Activated B cell treated with CpG ODN at 0.5 μM for 24 hours (primary cell): ENCODE measurements at places on chromosomes 6 and 20.

GRCh38 chr6:44011350-44011920 lies 115.8 kb downstream of the MRPL14 start:
- no peak for DNase-seq

DNA sequence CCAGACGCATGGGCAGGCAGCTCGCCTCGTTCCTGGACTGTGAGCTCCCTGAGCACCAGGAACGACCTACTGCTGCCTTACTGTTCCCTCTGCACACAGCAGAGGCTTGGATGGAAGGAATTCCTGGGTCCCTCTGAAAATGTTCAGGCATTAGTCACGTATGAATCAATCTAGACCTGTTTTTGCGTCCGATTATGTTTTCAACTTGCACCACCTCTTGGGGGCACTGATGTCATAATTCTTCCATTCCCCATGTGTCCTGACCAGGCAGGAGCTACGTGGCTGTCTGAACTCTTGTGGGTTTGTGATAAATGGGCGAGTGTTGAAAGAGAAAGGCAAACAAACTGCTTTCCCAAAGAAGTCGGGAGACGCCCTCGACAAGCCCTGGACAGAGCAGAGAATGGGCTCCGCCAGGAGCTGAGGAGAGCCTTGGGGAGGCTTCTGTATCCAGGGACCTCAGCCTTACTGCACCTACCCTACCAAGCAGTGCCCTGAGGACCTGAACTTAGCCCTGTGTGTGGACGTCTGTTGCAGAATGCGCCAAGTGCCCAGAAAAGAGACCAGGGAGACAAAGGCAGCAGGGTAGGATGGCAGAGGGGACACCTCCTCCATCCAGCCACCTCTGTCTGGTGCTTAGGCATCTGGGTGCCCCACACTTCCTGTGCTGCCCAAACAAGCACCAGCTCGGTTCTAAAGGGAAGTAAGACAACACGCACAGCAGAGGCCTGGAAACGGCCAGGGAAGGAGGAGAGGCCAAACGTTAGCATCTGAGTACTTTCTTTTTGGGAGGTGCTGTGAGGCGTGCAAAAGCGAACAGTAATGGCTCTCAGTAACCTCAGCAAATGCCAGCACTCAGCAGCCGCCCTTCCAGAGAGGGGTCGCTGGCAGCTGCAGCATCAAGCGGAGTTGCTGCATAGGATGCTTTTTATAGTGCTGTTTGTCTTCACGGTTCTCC lies 124.2 kb downstream of the LY86 start:
- DNase-seq, result no peak

- DNase-seq, result no peak
These were observed 27.1 kb upstream of the BEND6 start for GRCh38 chr6:56927538-56928453.

- DNase-seq, result no peak
These were observed 22.0 kb upstream of the MAS1L start for GRCh38 chr6:29509711-29510110.

- no peak for DNase-seq
These were observed 22.7 kb upstream of the ZNF184 start for GRCh38 chr6:27495386-27496135.

- DNase-seq, result no peak
These were observed 25.3 kb upstream of the ZNFX1 start for GRCh38 chr20:49303065-49303552.

DNA sequence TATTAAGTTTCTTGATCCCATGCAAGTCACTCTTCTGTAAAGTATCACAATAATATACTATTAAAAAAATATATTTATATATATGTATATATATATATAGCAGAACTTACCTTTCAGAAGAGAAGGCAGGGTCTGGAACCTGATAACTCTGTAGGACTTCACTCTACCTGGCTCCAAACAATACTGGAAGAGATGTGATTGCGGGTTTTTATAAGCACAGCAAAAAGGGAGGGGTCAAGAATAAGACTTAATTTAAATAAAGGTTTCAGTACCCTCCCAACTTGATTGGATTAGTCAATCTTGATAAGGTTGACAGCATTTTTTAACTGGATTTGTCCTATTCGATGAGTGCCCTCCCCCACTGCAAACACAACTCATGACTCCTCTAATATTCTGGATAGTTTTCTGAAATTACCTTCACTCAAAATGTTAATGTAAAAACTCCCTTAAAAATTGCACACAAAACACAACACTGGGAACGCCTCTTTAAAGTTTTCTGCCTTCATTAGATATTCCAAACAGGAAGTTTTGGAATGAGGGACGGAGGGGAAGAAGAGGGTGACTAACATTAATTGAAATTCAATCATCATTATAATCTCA lies 4.0 kb upstream of the ZNF217 start:
- DNase-seq, result no peak

GRCh38 chr6:149729824-149730223 lies 11.9 kb upstream of the LATS1 start:
- no peak for DNase-seq

- DNase-seq, result no peak
These were observed 49.7 kb downstream of the PSMB1 start for GRCh38 chr6:170503414-170503761.

- DNase-seq, result no peak
These were observed 78.2 kb upstream of the TBX18 start for GRCh38 chr6:84842525-84843166.

- DNase-seq, result no peak
These were observed 27.0 kb upstream of the SLA2 start for GRCh38 chr20:36672991-36673390.

GRCh38 chr6:53896196-53896595 lies 101.4 kb downstream of the LRRC1 start:
- DNase-seq, result no peak

DNA sequence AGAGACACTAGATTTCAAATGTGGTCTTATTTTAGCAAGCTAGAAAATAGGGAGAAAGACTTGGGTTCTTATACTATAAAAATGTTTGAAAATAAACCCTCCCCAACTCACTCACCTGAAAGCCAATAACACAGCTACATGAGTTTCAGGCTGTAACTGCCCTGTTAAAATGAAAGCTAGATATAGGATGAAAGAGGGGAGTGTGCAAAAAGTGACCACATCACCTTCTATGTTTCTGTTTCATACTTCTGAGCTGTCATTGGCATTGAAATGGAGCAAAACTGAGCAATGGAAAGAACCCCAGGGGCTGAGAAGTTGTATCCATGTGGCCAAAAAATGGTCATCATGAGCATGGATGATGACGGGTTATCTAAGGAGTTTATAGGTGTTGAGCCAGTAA lies 148.1 kb upstream of the TENT5A start:
- DNase-seq, result no peak

- DNase-seq, result peak; percentile 67
These were observed 18.9 kb downstream of the OR2B2 start for GRCh38 chr6:27893059-27893835.
